ENCODE measurements at places on chromosomes 11 and 22.
A peak's percentile ranks its signal among the peaks of the same experiment; 100 is the strongest.

GRCh38 chr11:44014968-44015623 lies 32.7 kb upstream of the ACCSL start:
- DNase-seq = no peak

DNA sequence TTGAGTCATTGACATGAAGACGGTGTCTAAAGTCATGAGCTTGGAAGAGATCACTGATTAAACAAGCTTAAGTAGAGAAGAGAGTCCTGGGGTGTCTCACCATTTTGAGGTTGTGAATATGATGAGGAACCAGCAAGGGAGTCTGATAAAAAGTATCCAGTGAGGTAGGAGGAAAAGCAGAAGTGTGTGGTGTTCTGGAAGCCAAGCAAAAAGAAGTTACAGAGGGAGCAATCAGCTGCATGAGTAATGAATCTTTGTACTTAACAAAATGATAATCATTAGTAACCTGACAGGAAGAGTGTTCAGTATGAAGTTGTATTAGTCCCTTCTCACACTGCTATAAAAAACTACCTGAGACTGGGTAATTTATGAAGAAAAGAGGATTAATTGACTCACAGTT lies 131.3 kb downstream of the C11orf87 start:
- DNase-seq = peak; percentile 58

DNA sequence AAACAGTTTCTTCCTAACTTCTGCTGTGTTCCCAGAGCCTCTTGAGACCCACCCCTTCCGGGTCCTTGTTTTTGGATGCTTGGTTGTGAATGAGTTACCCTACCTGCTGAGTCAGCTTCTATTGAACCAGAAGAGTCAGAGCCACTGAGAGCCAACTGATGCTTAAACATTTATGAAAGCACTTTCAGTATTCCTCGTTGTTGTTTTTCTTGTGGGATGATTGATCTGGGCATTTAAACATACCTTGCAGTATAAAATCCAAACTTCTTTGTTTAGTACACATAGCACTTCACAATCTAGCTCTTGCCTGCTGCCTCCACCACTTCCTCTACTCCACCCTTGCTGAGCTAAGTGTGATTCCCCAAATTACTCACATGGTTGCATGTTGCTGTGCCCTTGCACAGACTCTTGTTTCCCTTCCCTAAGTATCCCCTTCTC lies 5.5 kb downstream of the PRSS23 start:
- DNase-seq = peak; percentile 83

DNA sequence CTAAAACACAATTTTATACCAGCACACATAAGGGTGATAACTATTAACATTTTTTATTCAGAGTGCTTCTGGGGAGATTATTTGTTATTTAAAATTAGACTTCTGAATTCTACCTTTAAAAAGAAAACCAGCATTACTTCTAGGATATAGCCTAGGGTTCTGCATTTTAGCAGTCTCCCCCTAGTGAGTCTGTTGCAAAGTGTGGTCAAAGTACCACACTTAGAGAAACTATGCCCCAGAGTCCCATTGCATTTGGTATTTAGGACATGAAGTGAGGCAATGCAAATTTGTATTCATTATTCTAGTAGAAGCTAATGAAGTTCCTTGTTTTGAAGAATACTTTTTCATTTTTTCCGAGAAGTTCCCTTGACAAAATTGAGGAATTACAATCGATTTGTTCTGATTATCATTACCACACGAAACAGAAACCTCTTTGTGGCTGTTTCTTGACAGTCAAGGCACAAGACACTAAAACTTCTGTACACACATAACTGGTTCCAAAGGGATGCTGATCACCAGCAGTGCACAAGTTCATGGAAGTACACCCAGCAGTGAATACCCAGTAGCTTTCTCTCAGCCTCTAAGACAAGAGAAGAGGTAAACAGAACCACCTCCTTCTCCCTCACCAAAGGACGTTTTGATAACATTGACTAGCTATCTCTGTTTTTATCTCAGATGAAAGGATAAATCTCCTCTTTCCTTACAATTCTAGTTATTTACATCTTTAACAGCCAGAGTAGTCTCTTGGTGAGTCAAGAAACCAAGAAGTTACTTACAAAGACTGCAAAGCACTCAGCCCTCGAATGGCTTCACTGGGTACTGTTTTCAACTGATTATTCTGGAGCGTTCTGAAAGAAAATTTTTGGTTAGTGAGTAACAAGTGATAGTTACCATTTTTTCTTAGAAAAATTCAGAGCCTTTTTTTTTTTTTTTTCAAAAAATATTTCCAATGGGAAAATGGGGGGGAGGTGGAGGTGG lies 27.6 kb upstream of the CCDC34 start:
- DNase-seq = peak; percentile 51

DNA sequence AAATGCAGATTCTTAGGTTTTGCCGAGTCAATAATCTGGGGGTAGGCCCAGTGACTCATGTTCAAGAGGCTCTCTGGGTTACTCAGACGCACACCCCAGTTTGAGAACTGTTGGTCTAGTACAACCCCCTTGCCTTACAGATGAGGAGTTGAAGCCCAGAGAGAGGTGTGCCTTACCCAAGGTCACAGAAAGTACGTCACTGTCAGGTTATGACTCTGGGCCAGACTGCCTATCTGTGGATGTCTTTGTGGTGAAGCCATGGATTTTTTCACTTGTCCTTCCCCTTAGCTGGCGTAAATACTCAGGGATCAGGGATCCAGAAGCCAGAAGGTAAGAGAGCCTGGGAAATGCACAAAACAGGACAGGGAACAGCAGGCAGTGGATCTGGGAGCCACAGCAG lies 25.2 kb upstream of the NECTIN1 start:
- no peak for DNase-seq

- no peak for DNase-seq
These were observed 5.0 kb downstream of the NFAM1 start for GRCh38 chr22:42427167-42427566.

Data from OCI-M1 (cell line).